EH (cell line): ENCODE measurements at places on chromosomes 7 and 10.
A peak's percentile ranks its signal among the peaks of the same experiment; 100 is the strongest.

DNA sequence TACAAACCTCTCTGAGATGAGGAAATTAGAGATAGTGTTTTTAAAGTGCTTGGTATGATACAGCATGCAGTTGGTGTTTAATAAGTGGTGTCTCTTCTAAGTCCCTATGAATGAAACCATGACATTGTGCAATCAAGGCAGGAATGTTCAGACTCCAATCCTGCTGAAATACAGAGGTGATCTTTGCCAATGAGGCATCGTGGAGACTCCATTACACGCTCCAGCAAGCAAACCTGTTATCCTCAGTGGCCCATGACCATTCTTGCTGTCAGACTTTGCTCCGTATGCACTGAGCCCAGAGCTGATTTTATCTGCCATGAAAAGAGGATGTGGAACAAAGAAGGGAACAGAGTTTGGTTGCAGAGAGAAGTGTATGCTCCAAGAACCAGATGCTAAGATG, 47.3 kb downstream of the CDHR3 start:
- DNase-seq: no peak

GRCh38 chr10:35684586-35684985, 42.5 kb upstream of the FZD8 start:
- no peak for DNase-seq

- DNase-seq: peak; percentile 66
Measured at GRCh38 chr7:90629297-90629918, 33.3 kb downstream of the CDK14 start.

- peak; percentile 46 for DNase-seq
Measured at GRCh38 chr7:100632951-100633717, 8.2 kb downstream of the TFR2 start.

DNA sequence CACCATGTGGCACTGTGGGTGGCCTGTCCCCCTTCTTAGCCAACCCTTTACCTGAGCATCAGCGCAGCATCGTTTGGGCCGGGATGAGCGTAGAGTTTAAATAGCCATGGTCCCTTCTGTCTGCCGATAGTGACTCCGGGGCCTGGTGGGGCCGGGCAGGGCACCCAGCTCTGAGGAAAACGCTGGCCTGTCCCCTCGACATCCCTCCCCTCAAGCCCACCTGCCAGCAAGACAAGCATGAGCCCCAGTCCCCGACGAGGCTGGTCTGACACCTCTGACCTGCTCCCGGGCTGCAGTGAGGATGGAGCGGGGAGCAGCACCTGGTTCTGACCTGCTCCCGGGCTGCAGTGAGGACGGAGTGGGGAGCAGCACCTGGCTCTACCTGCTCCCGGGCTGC, 31.1 kb upstream of the CNPY1 start:
- no peak for DNase-seq

DNA sequence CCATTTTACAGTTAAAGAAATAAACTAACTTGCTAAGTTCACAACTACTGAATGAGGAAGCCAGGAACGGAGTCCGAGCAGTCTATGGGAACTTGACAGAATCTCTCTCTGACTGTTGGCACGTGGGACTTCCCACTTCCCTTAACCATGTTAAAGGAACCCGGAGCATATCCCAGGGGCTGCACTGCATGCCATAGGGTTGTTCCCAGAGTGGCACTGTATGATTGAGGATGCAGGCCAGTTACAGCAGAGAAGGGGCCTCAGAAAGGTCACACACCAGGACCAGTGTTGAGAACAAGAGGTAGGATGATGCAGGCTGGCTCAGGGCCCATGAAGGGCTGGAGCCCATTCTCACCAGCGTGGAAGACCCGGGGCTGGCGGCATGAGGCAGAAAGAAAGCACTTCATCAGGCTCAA, 201.8 kb downstream of the NSUN6 start:
- DNase-seq: no peak

DNA sequence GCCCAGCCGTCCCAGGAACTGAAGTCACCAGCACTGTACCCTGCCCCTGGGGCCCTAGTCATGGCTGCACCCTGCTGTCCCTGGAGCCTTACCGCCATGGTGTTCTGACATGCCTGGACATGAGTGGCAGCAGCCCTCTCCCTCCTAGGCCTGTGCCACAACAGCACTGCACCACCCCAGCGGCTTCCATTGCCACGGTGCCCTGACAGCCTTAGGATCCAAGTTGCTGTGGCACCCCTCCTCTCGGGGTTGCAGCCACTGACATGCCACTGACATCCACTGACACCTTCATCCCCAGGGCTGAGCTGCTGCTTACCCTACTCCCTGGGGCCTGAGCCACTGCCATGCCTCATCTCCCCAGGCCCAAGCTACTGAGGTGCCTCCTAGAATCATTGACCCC, 39.6 kb upstream of the SHH start:
- no peak for DNase-seq

DNA sequence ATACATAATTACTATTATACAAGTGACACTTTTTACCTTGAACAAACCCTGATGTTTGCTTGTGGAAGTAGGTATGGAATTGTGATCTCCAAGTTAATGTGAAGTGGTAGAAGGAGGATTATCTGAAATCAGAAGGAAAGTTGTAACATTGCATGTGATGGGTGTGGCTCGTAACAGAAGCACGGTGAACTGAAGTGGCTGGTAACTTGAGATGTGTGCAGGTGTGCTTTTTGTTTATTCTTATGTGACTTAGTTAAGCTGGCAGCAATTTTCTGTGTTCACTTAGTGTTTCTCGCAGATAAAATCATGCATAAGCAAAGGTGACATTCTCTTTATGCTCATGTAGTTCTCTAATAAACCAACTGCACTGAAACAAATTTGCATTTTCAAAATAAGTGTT, 82.3 kb downstream of the ZEB1 start:
- DNase-seq: no peak

- no peak for DNase-seq
Measured at GRCh38 chr7:55438085-55438756, 73.1 kb downstream of the LANCL2 start.

- peak; percentile 20 for DNase-seq
Measured at GRCh38 chr7:32347244-32347828, 142.8 kb downstream of the LSM5 start.

GRCh38 chr7:155402941-155403340, 55.0 kb upstream of the EN2 start:
- no peak for DNase-seq

DNA sequence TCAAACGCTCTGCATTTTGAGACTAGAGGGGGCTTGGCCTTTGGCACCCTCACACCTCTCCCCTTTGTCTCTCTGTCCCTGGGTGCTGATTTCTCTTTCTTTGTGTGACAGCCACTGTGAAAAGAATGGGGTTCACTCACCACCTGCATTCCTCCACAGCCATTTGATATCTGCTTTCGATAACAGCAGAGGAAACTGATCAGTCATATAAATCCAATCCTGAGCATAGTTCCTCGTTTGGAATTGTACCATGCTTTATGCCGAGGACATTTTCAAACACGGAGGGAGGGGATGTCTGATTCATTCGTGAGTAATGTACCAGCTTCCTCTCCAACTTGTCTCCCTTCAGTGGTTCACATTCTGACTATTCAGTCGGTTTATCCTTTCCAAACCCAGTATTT, 15.8 kb downstream of the MET start:
- peak; percentile 85 for DNase-seq

DNA sequence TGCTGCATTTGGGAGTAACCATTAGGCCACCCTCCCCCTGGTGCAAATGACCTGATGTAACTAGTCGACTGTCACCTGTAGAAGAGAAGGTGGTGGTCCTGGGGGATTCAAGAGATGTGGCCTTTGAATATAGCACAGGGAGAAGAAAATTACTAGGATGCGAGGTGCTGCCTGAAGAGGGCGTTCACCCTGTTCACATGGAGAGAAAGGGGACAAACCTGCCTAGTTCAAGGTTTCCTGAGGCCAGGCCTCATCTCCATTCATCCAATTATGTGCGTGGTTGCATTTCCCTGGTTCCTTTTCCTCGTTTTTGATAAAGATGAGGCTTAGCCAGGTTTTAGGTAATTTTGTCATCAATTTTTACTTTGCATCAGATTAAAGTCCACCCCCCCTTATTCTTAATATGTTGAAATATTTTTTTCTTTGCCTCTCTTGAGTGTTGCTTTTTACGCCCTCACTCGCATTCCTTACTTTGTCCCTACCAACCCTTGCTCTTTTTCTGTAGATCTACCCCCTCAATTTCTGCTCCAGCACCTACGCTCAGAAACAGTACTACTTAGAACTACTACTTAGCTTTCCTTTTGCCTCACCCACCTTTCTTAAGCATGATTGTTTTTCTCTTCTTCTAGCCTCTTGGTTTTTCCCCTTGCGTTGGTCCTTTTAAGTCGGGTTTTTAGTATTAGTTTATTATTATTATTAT, 13.7 kb downstream of the CLCN1 start:
- no peak for DNase-seq

DNA sequence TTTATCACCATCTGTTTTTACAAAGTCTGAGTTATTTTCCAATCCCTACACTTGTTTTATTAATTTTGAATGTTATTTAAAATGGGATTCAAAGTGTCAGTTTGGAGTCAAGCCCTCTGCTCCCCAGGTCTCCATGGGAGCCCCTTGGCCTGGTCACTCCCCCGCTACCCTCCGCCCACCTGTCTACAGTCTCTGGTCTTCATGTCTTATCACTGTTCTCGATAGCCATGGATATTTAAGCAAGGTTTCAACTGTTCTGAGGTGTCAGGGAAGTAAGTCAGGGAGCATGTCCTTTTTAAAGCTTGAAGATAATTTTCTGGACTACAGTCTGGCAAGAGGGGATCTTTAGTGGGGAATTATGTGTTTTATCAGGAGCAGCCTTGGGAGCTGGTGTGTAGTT, 19.1 kb upstream of the HPS1 start:
- DNase-seq: no peak

DNA sequence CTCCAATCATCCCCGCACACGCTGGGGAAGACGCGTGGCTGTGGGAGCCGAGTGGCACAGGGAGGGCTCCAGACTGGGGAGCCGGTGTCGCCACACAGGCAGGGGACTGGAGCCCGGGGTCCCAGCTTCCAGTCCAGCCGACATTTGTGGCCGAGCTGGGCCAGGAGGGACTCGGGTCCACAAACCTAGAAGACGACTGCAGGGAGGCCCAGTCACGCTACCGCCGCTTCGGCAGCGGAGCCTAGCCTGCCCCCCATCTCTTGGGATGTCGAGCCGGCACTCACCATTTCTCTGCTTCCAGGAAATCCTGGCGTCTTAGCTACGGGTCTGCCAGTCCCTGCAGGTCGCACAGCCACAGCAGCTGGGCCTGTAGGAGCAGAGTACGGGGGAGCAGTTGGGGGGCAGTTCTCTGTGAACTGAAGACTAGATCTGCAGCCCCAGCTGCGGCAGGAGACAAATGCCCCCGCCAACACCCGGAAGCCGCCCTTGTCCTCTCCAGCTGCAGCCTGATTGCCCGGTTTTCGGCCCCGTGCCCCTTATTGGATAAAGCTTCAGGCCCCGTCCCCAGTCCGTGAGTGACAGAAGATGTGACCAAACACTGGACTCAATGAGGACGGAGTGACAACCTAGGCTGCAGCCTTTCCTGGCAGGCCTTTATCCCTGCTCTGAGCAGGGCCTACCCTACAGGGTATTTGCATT, 270.7 kb downstream of the ZNF33B start:
- peak; percentile 65 for DNase-seq
